Stimulated activated CD8-positive, alpha-beta memory T cell treated with anti-CD3 and anti-CD28 coated beads, Interleukin-15, amount 100 ng/mL, for 4 hours (primary cell): ENCODE measurements at places on chromosomes 5 and 9.

DNA sequence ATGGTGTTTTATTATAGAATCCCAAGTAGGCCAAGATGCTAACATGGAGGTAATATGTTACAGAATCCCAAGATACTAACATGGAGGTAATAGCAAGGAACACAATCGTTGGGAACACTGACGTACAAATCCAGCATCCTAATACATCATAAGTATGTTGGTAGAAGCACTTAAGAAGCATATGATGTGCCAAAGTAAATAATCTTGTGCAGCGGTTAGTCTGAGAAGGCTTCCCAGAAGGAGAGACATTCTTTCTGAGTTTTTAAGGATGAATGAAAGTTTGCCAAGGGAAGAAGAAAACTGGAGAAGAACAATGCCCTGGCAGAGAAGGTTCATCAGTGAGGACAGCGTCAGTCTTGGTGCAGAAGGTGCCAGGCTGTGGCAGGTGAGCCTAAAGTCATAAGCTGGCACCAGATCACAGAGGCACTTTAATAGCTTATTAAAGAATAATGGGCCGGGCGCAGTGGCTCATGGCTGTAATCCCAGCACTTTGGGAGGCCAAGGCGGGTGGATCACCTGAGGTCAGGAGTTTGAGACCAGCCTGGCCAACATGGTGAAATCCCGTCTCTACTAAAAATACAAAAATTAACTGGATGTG lies 294.5 kb upstream of the PIK3R1 start:
- DNase-seq, result no peak

GRCh38 chr9:82101475-82101874 lies 112.9 kb downstream of the SPATA31D1 start:
- no peak for DNase-seq

DNA sequence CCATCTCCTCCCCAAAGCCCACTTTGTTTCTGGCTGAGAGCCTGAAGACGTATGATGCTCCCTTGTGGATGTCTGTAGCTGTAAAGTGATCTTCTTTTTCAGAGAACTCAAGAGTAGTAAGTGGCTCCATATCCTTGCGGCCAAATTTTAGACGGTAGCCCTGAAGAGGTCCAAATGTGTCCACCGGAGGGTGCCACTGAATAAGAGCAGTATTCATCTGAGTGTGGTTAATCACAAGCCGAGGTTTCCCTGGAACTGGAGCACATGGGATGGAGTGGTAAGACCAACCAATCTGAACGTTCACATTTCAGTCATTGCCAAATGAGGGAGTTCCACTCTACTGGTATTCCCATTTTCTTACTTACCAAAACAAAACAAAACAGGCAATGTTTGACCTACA lies 686.5 kb upstream of the DMAC1 start:
- no peak for DNase-seq

DNA sequence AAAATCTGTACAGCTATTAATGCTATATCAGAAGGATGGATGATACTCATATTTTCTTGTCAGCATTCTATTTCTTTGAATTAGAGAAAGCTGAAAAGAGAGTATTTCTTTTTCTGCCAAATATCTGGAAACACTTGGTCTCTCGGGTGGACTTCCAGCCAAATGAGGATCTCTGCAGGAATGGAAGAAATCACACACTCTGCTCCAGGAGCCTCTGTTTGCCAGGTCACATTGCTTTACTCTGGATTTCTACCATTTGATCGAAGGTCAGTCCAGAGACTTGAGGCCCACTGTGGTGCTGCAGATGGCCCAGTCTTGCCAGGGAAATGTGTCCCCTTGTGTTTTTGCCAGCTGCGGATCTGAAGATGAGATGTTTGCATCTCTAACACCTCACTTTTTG lies 154.1 kb downstream of the PCSK1 start:
- no peak for DNase-seq

- DNase-seq, result no peak
Observed at GRCh38 chr9:112761912-112762655, 11.5 kb downstream of the SNX30 start.

DNA sequence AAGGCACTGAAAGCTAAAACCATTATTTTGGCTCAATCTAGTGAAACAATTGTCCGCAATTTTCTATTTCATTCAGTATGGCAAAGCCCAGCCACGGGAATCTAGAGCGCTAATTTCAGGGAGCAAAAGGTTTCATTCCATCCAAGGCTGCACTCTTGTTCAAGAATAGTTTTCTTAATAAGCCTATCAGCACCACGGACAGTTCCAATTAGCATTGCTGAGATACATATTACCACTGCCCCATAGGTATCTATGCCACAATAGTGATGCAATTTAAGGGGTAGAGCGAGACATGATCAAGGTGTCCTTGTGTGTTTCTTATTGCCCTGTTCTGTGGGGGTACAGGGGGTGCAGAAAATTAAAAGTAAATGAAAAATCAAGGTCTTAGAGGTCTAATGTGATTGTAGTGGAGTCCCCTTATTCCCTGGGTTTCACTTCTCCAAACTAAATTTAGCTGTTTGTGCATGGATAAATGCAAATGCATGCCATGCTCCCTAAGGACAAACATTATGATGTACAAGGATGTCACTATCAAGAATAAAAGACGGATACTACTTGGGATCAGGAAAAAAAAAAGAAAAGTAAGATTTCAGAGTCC lies 45.5 kb downstream of the SPOCK1 start:
- DNase-seq, result no peak
